ENCODE measurements at places on chromosomes 3 and 15.

- H3K27me3 ChIP-seq, result no peaks in the 10 kb centered on the region
- H3K4me1 ChIP-seq, result no peaks in the 10 kb centered on the region
- DNase-seq, result no peak
- H3K27ac ChIP-seq, result no peak overlapping the region
Measured at GRCh38 chr3:50146316-50146901, 8.7 kb upstream of the SEMA3F start.

DNA sequence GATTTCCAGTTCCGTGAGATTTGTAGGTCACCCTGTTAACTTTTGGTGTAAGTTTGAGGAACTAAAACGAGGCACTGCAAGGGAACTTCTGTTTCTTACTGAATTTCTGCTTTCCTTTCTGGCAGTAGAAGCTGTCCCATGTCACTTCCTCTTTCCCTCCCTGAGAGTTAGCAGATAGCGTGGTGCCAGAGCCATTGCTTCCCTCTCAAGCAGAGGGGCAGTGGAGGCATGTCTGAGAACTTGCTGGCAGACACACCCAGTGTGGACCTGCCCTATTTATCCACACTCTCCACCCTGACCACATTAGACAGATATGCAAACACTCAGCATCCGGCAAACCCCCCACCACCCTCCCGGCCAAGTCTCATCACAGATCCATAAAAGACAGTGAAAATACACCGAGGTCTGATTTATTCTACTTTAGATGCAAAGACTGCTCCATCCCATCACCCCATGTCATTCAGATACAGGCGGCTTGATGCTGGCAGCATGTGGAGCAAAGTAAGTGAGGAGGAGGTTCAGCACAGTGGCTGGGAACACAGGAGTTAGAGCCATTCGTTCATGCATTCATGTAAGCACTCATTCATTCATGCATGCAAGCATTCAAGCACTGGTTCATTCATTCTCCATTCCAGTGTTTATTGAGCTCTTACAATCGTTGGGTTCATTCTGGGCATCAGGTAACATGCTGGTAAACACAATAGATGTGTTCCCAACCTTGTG, 324.7 kb downstream of the SHQ1 start:
- no peaks in the 10 kb centered on the region for H3K36me3 ChIP-seq
- no peak overlapping the region for H3K4me3 ChIP-seq
- peaks cover 3% of the 10 kb centered on the region for H3K27me3 ChIP-seq

GRCh38 chr3:14231145-14231990, 52.8 kb downstream of the LSM3 start:
- no peak overlapping the region for H3K27ac ChIP-seq
- H3K36me3 ChIP-seq, result peaks cover 4% of the 10 kb centered on the region
- H3K4me1 ChIP-seq, result peaks cover 7% of the 10 kb centered on the region
- no peak overlapping the region for H3K4me3 ChIP-seq
- H3K27me3 ChIP-seq, result peaks cover 39% of the 10 kb centered on the region

GRCh38 chr3:70564552-70564951, 252.1 kb upstream of the MDFIC2 start:
- peaks cover 2% of the 10 kb centered on the region for H3K27me3 ChIP-seq
- no peak for DNase-seq
- H3K27ac ChIP-seq, result no peak overlapping the region
- H3K4me1 ChIP-seq, result no peaks in the 10 kb centered on the region

- no peak overlapping the region for H3K4me3 ChIP-seq
- H3K27me3 ChIP-seq, result peaks cover 11% of the 10 kb centered on the region
- no peak for DNase-seq
- no peaks in the 10 kb centered on the region for H3K36me3 ChIP-seq
- H3K4me1 ChIP-seq, result peaks cover 2% of the 10 kb centered on the region
Measured at GRCh38 chr3:53402326-53402725, 55.0 kb upstream of the DCP1A start.

Data from activated CD4-positive, alpha-beta memory T cell treated with anti-CD3 and anti-CD28 coated beads for 36 hours (primary cell).